B cell (primary cell): ENCODE measurements at places on chromosomes 7 and 10.

DNA sequence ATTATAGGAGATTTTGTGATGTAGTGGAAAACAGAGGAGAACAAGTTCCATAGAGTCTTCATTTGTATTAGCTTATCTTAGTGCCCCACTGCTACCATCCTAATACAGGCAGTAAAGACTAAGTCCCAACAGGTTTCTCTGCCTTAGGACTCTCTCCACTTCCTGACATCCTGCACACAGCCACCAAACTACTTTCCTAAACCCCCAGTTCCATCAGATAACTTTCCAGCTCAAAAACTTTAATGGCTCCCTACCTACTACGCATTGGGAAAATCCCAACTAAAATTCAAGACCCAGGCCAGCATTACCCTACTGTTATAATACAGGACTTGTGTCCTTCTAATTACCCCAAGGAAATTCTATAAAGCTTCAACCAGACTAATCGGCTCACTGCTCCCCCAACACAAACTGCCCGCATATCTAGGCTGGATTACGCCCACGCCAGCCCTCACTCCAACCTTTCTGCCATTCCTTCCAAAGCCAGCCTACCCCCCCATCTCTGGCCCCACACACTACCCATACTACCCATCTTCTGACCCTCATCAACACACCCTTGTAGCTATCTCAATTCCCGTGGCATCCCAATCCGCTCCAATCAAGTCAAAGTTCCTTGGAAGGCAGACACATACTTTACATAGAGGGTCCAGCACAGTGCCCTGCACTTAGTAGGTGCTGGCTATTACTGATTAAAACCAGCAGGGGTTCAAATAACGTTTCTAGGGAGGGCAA is 1.4 kb downstream of the IDE start:
- DNase-seq: no peak

DNA sequence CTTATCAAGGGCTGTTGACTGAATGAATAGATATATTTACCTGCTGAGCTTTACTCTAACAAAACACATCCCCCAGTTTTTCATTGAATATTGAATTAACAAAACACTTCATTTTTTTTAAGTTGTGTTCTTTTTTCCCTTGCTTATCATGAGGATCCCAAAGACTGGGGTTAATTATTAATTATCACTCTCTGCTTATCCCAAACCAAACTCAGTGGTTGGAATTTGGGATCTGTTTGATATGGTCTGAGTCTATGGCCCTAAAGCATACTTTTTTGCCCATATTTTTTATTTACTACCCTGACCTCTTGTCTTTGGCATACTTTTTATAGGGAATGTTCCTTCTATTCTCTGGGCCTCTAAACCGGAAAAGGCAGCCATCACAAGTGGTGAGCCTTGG is 697.1 kb upstream of the GALNT17 start:
- no peak for DNase-seq

DNA sequence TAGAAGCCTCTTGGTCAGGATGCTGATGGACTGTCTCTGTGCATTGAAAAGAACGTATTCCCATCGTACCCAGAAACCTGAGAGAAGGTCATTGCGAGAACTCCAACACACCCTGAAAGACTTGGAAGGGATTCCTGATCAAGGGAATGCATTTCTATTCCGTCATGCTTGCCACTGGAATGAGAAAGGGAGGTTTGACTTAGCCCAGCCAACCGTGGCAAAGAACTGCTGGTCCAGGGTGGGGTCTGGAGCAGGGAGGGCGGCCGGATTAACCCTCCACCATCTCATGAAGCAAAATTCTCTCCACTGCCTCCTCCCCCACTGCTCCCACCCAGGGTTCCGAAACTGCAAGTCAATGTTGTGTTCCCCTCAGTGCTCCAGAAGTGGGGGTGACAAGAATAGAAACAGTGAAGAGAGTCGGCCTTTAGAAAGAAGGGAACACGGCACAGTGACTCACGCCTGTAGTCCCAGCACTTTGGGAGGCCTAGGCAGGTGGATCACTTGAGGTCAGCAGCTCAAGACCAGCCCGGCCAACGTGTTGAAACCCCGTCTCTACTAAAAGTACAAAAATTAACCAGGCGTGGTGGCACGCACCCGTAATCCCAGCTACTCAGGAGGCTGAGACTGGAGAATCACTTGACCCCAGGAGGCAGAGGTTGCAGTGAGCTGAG is 137.5 kb upstream of the MGMT start:
- DNase-seq: no peak

GRCh38 chr10:123722351-123722750 is 56.2 kb downstream of the GPR26 start:
- DNase-seq: no peak

- no peak for DNase-seq
Observed at GRCh38 chr7:128200376-128200775, 40.7 kb upstream of the LEP start.

DNA sequence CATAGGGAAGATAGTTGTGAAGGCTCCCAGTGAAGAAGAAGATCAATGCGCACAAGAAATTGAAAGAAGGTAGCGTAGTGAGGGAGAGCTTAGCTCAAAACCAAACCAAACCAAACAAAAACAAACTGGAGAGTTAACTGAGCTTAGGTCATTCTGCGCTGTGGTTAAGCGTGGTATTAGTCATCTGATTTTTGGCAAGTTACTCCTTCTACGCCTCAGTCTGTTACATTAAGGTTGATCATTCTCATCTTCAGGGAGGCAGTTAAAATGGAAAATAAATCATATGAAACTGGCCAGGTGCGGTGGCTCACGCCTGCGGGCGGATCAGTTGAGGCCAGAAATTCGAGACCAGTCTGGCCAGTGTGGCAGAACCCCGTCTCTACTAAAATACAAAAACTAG is 259.7 kb downstream of the EXOC4 start:
- DNase-seq: no peak

DNA sequence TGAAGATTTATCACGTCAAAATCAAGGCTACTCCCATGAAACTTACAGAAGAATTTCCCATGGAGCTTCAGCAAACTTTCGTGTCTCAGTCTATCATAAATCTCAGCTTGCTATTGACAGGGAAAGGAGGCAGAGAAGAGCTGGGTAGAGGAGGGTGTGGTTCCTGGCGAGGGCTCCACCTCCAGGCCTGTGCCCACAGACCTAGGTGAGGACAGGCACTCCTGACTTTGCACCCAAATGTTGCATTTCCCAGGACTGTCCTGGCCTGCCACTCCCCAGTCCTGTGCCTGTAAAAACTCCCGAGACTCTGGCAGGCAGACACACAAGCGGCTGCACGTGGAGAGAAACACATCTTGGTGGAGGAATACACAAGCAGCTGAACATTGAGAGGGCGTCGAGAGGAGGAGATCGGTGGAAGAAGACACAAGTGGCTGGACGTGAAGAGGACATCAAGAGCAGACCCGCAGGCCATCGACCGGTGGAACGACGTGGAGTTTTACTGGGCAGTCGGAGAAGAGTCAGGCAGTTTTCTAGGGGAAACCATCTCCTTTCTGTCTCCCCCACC is 145.1 kb downstream of the CTNNA3 start:
- DNase-seq: no peak

- DNase-seq: no peak
Observed at GRCh38 chr10:118161461-118162246, 114.9 kb upstream of the RAB11FIP2 start.

DNA sequence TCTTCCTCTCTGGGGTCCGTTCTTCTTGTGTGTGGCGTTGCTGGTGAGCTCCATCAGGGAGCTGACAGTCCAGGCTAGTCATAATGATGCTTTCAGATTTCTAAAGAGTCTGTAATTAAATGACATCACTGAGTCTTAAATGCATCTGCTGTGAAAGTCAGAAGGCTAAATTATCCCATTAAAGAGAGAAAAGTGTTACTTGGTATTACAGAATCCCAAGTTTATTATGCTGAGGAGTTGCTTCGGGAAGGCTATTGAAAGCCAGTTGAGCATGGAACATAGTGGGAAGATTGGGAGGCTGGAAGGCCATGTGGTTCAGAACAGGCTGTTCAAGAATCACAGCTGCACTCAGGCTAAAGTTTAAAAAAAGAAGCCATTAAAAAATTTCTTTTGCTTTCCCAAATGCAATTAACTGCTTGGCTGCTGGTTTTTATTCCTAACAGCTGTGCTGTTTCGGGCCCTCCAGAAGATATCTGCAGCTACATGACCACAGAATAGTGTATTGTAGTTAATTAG is 342.6 kb upstream of the LRGUK start:
- DNase-seq: no peak

DNA sequence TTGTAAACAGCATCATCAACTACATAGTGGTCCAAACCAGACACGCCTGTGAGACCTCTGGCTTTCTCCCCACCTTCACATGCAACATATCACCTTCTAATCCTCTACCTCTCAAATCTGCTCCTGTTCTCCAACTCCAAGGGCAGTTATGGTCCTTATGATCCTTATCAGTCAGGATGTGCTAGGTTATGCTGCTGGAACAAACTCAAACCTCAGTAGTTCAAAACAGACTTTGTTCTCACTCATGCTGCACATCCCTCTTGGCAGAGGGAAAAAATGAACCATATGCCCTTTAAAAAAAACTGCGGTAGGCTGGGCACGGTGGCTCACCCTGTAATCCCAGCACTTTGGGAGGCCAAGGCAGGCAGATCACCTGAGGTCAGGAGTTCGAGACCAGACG is 76.1 kb downstream of the RNF216 start:
- no peak for DNase-seq

GRCh38 chr7:4665661-4666060 is 16.4 kb upstream of the FOXK1 start:
- no peak for DNase-seq

GRCh38 chr10:28984431-28984830 is 304.4 kb upstream of the LYZL1 start:
- peak; percentile 7 for DNase-seq

- no peak for DNase-seq
Observed at GRCh38 chr10:75294031-75294437, 58.3 kb upstream of the COMTD1 start.

GRCh38 chr7:73871163-73872011 is 10.4 kb downstream of the TMEM270 start:
- no peak for DNase-seq

DNA sequence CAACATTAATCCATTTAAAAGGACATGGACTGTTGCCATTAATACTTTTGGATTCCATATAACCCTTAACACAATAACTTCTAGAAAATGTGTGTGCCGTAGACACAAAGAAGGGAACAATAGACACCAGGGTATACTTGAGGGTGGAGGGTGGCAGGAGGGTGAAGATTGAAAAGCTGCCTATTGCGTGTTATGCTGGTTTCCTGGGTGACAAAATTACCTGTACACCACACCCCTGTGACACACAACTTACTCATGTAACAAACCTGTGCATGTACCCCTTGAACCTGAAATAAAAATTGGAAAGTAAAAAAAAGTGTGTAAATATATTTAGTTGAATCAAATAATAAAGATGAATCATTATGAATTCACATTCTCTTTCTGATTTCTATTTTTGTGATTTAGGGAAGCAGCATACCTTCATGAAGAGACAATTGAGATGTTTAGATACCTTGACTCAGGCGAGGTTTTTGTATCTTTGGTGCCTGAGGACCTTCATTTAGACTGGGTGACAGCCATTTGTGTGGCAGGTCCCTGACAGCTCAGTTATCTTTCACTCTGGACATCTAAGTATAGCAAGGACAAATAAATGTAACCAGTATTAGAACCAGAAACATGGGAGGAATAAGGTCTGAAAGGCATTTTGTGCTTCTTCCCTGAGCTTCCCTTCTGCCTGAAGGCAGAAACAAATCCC is 28.7 kb downstream of the GIMAP8 start:
- no peak for DNase-seq

DNA sequence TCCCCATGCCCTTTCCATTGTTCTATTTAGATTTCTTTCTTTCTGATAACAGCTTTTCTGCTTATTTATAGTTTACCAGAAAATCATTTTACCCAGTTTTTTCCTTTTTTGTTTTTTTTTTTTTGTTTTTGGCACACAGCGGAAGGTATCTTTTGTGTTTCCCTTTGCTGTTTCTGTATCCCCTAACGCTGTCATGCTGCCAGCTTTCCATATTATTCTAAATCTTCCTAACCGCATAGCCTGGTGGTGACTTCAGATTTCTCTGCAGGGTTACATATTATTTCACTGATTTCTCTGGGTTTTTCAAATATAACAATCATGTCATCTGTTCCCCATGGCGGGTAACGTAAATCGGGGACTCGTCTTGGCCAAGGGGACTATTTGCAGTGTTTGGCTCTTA is 4.0 kb upstream of the SLC29A4 start:
- DNase-seq: no peak

- peak; percentile 77 for DNase-seq
Observed at GRCh38 chr7:6516387-6516983, 34.8 kb downstream of the GRID2IP start.

DNA sequence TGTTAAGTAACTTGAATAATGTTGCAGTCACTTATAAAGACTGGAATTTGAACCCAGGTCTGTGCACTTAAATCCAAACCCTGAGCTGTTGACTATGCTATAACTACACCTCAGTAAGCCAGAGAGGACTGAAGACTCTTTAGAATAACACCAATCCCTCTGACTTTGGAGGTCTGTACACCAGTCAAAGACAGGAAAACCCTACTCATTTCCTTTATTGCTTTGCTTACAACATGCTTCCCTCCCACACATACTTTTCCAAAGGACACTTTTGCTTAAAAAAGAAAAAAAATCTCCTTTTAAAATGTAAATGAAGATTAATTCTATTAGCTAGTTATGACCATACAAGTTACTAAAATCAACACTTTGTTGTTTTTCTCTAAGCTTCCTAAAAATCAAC is 184.7 kb upstream of the KCTD7 start:
- no peak for DNase-seq

DNA sequence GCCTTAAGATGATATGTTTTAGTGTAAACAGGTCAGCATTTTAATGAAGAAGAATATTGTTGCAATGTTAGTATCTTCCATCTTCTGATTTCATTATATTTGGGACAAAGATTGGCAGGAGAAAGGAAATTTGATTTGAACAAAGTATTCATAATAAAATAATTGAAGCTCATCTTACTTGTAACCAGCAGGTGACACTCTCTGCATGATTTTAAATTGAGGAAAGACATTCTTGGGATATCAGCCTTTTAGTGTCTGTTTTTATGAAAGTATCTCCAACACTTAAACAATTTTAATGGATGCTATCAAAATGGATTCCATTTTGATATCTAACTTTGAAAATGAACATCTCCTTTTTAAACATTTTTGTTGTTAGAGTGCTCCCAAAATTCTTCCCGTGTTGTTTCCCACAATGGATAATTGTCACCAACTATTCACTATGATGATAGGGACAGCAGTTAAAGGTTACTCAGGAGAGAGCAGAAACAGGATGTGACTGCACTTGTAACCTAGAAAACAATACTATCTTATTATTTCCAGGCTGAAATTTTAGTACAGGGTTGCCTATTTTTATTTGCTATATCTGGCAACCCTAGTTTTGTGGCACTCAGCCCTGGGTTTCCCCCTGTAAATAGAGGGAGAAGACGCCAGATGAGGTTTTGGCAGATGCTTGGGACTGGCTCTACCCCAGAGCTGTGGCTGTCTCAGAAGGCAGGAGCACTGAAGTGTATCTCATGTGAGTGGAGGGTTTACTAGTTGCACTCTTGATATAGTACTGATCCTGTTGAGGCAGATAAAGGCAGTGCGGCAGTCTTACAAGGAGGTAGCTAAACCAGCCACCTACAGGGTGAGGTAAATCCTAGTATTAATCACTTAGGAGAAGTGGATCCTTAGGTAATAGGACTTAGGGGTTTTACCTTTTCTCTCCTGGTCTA is 31.0 kb upstream of the ABCB4 start:
- DNase-seq: peak; percentile 10

- DNase-seq: no peak
Observed at GRCh38 chr10:89491932-89492331, 43.5 kb downstream of the SLC16A12 start.
